ENCODE measurements at places on chromosomes 7 and 10. TPM values are rescaled to one million over a fixed set of nuclear protein-coding genes. Genes with fewer than 3 reads are reported as not detected.
A peak's percentile ranks its signal among the peaks of the same experiment; 100 is the strongest.

The TBX20 gene
- 25.0 TPM for polyA plus RNA-seq

- DNase-seq, result no peak
- H3K4me1 ChIP-seq, result peaks cover 6% of the 10 kb centered on the region
- no peak overlapping the region for H3K4me3 ChIP-seq
- no peaks in the 10 kb centered on the region for H3K36me3 ChIP-seq
- no peak overlapping the region for H3K27ac ChIP-seq
Measured at GRCh38 chr10:48842231-48842630, 97.4 kb downstream of the LRRC18 start.

The ERVW-1 gene
- polyA plus RNA-seq, result 1.2 TPM

GRCh38 chr10:103807996-103808395, 47.4 kb downstream of the SH3PXD2A start:
- H3K27ac ChIP-seq, result peak overlapping the region; percentile 84
- H3K36me3 ChIP-seq, result no peaks in the 10 kb centered on the region
- no peak for DNase-seq
- no peak overlapping the region for H3K4me3 ChIP-seq
- peaks cover 54% of the 10 kb centered on the region for H3K4me1 ChIP-seq

- no peaks in the 10 kb centered on the region for H3K36me3 ChIP-seq
- H3K4me3 ChIP-seq, result no peak overlapping the region
- no peak overlapping the region for H3K27ac ChIP-seq
- H3K4me1 ChIP-seq, result peaks cover 20% of the 10 kb centered on the region
- no peaks in the 10 kb centered on the region for H3K27me3 ChIP-seq
- DNase-seq, result no peak
Measured at GRCh38 chr7:132446260-132446659, 130.0 kb downstream of the PLXNA4 start.

DNA sequence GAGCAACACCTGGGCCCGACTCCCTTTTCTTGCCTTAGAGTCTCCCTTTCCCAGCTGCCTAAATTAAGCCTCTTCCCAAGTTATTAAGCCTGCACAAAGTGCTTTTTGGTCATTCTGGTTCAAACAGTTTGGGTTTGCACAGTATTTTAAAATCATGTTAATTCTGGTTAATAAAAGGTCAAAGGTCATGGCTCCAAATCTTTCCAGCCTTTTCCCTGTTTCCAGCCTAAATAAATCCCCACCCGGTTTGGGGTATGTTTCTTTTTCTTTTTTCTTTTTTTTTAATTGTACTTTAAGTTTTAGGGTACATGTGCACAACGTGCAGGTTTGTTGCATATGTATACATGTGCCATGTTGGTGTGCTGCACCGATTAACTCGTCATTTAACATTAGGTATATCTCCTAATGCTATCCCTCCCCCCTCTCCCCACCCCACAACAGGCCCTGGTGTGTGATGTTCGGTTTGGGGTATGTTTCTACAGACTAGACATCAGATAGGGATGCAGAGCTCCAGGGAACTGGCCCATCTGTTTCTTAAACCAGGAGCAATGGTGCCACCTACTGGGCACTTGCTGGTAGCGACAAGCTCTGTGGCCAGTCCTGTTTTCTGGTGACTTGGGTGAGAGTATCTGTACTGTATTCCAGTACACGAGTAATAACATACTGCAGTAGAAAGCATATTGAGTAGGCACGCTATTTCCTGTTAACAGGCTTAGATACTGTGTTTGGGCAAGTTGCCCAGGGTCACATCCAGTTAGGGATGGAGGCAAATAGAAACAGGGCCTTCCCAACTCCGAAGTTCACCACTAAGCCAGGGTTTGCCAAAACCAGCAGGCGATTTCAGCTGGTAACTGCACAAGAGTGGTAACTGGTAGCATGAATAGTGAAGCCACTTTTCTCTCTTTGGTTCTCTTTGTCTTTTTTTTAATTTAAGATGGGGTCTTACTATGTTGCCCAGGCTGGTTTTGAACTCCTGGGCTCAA, 60.6 kb upstream of the TRIM8 start:
- no peak overlapping the region for H3K27ac ChIP-seq
- H3K4me1 ChIP-seq, result peaks cover 3% of the 10 kb centered on the region
- peak; percentile 91 for DNase-seq
- H3K27me3 ChIP-seq, result no peaks in the 10 kb centered on the region
- H3K36me3 ChIP-seq, result no peaks in the 10 kb centered on the region
- H3K4me3 ChIP-seq, result no peak overlapping the region

DNA sequence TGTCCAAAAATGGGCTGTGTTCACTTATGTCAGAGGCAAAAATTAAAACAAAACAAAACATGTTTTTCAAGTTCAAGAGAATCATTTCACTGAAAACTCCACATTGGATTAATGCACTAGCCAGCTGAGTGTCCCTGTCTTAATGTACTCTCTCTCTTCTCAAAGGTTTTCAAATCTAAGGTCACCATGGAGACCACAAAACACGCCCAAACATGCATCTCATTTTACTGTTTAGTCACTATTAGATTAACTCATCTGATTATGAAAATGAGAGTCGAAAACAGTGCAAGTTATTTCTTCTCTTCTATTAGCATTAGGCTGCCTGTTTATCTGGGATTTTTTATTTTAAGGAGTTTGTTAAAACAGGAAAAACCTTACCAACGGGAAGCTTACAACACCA, 70.8 kb upstream of the ASAH2 start:
- no peak overlapping the region for H3K27ac ChIP-seq
- H3K4me1 ChIP-seq, result peaks cover 3% of the 10 kb centered on the region
- no peaks in the 10 kb centered on the region for H3K36me3 ChIP-seq
- no peaks in the 10 kb centered on the region for H3K27me3 ChIP-seq
- H3K4me3 ChIP-seq, result no peak overlapping the region

The FAM204A gene
- polyA plus RNA-seq, result 67.1 TPM

- no peaks in the 10 kb centered on the region for H3K36me3 ChIP-seq
- DNase-seq, result no peak
- no peak overlapping the region for H3K27ac ChIP-seq
- H3K27me3 ChIP-seq, result no peaks in the 10 kb centered on the region
Measured at GRCh38 chr10:128016423-128017060, 109.6 kb downstream of the PTPRE start.

- H3K36me3 ChIP-seq, result no peaks in the 10 kb centered on the region
- peaks cover 10% of the 10 kb centered on the region for H3K4me1 ChIP-seq
- no peaks in the 10 kb centered on the region for H3K27me3 ChIP-seq
- DNase-seq, result no peak
Measured at GRCh38 chr7:17477182-17477581, 178.7 kb downstream of the AHR start.

GRCh38 chr7:108347616-108348015, 108.6 kb downstream of the NRCAM start:
- peak; percentile 79 for DNase-seq
- no peaks in the 10 kb centered on the region for H3K27me3 ChIP-seq
- no peak overlapping the region for H3K4me3 ChIP-seq
- H3K36me3 ChIP-seq, result no peaks in the 10 kb centered on the region

GRCh38 chr7:106231856-106232490, 52.8 kb downstream of the NAMPT start:
- no peaks in the 10 kb centered on the region for H3K36me3 ChIP-seq
- H3K27me3 ChIP-seq, result no peaks in the 10 kb centered on the region
- no peak for DNase-seq
- H3K4me1 ChIP-seq, result peaks cover 3% of the 10 kb centered on the region

- no peak overlapping the region for H3K4me3 ChIP-seq
- DNase-seq, result no peak
- no peaks in the 10 kb centered on the region for H3K27me3 ChIP-seq
Measured at GRCh38 chr7:112293416-112293815, 86.9 kb downstream of the ZNF277 start.

- no peak for DNase-seq
- no peaks in the 10 kb centered on the region for H3K36me3 ChIP-seq
- H3K27ac ChIP-seq, result no peak overlapping the region
- H3K4me3 ChIP-seq, result no peak overlapping the region
- no peaks in the 10 kb centered on the region for H3K4me1 ChIP-seq
- no peaks in the 10 kb centered on the region for H3K27me3 ChIP-seq
Measured at GRCh38 chr7:91156316-91157185, 107.7 kb upstream of the FZD1 start.

DNA sequence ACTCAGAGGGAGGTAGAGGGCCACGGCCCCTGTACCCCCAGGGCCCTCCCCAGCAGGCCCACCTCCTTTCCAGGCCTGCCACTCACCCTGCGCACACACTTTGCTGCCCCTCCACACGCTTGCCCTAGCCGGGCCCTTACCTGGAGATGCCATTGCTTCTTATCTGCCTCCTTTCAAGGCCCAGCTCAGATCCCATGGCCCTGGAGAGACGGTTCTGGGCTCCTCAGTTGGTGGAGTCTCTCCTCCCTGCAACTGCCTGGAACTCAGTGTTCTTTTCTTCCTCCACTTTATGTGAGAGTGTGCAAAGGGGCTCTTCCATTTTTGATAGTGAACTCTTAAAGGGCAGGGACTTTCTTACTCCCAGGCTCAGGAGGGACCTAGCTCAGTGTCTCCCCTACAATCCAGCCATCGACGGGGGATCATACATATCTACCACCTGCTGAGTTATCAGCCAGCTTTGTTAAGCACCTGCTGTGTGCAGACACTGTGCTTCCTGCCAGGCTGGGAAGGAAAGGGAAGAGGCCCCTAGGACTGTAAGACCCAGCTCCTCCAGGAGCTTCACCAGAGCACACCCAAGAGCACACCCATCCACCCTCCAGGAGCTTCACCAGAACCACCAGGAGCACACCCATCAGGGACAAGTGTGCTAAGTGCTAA, 89.3 kb upstream of the MACROH2A2 start:
- H3K4me3 ChIP-seq, result no peak overlapping the region
- no peak for DNase-seq
- H3K27ac ChIP-seq, result no peak overlapping the region
- no peaks in the 10 kb centered on the region for H3K4me1 ChIP-seq
- H3K27me3 ChIP-seq, result no peaks in the 10 kb centered on the region

GRCh38 chr10:96448558-96448957, 65.2 kb downstream of the TLL2 start:
- H3K27ac ChIP-seq, result no peak overlapping the region
- no peaks in the 10 kb centered on the region for H3K4me1 ChIP-seq
- no peaks in the 10 kb centered on the region for H3K36me3 ChIP-seq
- no peaks in the 10 kb centered on the region for H3K27me3 ChIP-seq

The ARHGEF35 gene
- 0.93 TPM for polyA plus RNA-seq

The LIPJ gene
- 0.59 TPM for polyA plus RNA-seq

The RADIL gene
- 60.6 TPM for polyA plus RNA-seq

DNA sequence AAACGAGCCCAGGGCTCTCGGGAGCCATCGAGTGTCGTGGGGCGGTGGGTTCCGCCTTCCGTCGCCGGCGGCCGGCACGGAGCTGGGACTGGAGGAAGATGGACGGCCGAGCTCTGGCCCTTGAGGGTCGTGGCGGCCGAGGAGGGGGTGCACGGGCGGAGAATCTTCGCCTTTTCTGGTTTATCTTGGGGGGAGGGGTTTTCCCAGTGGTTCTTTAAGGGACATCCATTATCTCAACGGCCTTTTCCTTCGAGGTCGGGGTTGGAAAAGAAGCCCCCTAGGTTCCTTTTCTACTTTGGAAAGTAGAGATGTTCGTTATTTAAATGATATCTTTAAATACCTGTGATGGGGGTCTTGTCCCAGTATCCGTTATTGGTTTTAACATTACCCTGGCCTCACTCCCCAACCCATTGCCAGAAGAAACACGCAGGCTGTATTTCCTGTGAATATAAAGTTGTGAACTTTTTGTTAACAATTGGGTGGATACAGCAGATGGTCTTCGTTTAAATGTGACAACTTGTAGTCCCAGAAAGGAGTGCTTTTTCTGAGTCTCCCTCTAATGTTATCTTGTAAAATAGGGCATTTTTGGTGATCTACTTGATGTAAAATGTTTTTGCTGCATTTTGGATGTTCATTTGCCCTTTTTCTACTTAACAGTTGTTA, 765 bp downstream of the CCAR1 start:
- peak overlapping the region; percentile 99 for H3K27ac ChIP-seq
- H3K4me1 ChIP-seq, result peaks cover 6% of the 10 kb centered on the region
- peak overlapping the region; percentile 71 for H3K4me3 ChIP-seq
- H3K36me3 ChIP-seq, result peaks cover 9% of the 10 kb centered on the region
- H3K27me3 ChIP-seq, result no peaks in the 10 kb centered on the region

GRCh38 chr10:79399223-79399831, 46.1 kb downstream of the ZCCHC24 start:
- H3K36me3 ChIP-seq, result peaks cover 3% of the 10 kb centered on the region
- H3K4me3 ChIP-seq, result no peak overlapping the region
- H3K27ac ChIP-seq, result peak overlapping the region; percentile 96
- peak; percentile 76 for DNase-seq

DNA sequence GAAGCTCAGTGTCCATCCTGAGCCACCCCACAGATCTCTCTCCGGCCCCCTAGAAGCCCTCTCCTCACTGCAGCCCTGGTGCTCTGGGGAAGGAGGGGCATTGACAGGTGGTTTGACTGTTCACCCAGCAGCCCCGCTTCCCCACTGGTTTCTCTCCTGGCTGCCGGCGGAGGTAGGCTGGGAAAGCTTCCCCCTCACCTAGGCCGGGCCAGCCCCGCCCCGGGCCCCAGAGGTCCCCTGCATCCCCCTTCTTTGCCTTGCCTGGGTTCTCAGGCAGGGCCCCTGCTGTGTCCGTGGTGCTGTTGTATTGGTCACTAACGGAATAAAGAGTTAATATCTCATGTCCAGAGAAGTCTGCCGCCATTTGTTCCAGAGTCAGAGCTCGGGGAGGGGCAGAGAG, 21.2 kb downstream of the CLEC2L start:
- no peak overlapping the region for H3K4me3 ChIP-seq
- H3K4me1 ChIP-seq, result no peaks in the 10 kb centered on the region
- no peaks in the 10 kb centered on the region for H3K27me3 ChIP-seq
- no peak overlapping the region for H3K27ac ChIP-seq

- no peak overlapping the region for H3K4me3 ChIP-seq
- H3K4me1 ChIP-seq, result no peaks in the 10 kb centered on the region
- H3K36me3 ChIP-seq, result peaks cover 17% of the 10 kb centered on the region
- H3K27me3 ChIP-seq, result no peaks in the 10 kb centered on the region
- no peak overlapping the region for H3K27ac ChIP-seq
- no peak for DNase-seq
Measured at GRCh38 chr7:151373599-151373998, 32.0 kb downstream of the NUB1 start.

The RAPGEF5 gene
- polyA plus RNA-seq, result not detected

- no peak overlapping the region for H3K27ac ChIP-seq
- H3K27me3 ChIP-seq, result no peaks in the 10 kb centered on the region
- H3K4me1 ChIP-seq, result peaks cover 15% of the 10 kb centered on the region
Measured at GRCh38 chr10:57018452-57018851, 657.4 kb upstream of the ZWINT start.

GRCh38 chr7:153414288-153414629, 637.9 kb upstream of the DPP6 start:
- H3K27me3 ChIP-seq, result no peaks in the 10 kb centered on the region
- no peak overlapping the region for H3K4me3 ChIP-seq
- no peaks in the 10 kb centered on the region for H3K4me1 ChIP-seq

DNA sequence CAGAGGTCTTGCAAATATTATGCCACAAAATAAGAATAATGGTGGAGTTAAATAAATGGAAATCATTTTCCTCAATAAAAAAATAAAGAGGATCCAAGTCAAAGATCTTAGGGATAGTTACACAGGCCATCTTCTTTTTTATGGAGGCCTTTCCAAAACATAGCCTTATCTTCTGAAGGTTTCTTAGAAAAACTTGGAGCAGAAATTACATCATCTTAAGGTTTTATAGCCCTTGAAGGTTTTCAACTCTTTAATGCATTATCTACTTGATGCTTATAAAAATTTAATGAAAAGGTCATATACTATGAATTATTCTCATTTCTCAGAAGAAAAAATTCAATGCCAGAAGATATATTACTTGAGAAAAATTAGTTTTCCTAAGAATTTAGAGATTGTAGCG, 94.2 kb upstream of the LAMB4 start:
- H3K27me3 ChIP-seq, result no peaks in the 10 kb centered on the region
- no peaks in the 10 kb centered on the region for H3K4me1 ChIP-seq
- no peak for DNase-seq
